Effector memory CD8-positive, alpha-beta T cell (primary cell): ENCODE measurements at places on chromosomes 1 and 21.
A peak's percentile ranks its signal among the peaks of the same experiment; 100 is the strongest.

GRCh38 chr21:19553919-19554615 lies 1150.5 kb upstream of the TMPRSS15 start:
- DNase-seq: no peak

DNA sequence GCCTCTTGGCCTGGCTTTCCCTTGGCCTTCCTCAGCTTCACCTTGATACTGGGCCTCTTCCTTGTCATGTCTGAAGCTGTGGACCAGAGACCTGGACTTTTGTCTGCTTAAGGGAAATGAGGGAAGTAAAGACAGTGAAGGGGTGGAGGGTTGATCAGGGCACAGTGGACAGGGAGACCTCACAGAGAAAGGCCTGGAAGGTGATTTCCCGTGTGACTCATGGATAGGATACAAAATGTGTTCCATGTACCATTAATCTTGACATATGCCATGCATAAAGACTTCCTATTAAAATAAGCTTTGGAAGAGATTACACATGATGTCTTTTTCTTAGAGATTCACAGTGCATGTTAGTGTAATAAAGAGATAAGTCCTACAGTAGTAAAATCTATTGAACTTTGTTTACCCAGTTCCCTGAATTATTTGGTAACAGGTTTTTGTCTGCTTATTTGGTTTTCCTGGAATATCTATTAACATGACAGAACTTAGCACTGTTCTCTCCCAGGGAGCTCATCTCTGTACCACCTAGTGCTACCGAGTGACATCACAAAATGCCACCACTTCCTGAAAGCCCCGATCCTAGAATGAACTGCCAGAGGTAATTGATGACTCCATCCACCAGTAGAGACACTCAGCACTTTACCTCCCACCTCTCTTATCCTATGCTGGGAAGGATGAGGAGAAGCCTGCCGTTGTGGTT lies 22.2 kb downstream of the UBE2T start:
- DNase-seq: no peak

- no peak for DNase-seq
Measured at GRCh38 chr1:197356723-197357533, 88.9 kb downstream of the CRB1 start.

DNA sequence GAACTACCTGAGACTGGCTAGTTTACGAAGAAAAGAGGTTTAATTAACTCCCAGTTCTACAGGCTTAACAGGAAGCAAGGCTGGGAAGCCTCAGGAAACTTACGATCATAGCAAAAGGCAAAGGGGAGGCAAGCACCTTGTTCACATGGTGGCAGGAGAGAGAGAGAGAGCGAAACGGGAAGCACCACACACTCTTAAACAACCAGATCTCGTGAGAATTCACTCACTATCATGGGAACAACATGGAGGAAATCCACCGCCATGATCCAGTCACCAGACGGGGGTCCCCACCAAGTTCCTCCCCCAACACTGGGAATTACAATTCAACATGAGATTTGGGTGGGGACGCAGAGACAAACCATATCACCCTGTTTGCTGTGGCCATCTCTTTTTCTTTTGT lies 11.8 kb downstream of the MT1HL1 start:
- DNase-seq: no peak

DNA sequence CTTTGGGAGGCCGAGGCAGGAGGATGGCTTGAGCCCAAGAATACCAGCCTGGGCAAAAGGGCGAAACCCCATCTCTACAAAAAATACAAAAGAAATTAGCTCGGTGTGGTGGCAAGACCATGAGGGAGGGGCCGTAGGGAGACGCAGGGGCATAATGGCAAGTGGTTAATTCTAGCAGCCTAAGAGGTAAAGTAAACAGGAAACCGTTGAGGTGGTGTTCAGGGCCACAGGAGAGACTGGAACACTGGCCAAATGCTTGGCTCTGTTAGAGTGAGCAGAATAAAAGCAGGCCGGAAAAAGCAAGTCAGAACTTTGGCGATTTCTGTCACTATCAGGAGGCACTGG lies 89.2 kb downstream of the RIPK4 start:
- no peak for DNase-seq

DNA sequence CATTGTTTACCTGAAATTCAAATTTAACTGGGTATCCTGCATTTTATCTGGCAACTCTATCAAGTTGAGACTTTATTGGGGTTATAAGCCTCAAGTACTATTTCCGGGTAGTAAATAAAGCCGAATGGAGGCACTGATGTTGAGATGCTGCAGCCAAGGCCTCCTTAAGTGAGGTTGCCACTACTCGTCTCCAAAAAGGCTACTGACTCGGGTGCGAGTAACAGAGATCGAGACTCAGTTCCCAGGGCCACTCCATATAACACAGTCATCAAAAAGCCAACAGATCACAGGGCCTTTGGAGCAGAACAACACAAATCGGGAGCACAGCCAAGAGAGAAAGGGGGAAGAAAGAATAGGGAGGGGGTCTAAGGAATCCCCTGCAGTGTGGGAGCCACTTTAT lies 524 bp downstream of the COPA start:
- DNase-seq: no peak

- DNase-seq: no peak
Measured at GRCh38 chr1:67952071-67952470, 98.4 kb downstream of the DIRAS3 start.

DNA sequence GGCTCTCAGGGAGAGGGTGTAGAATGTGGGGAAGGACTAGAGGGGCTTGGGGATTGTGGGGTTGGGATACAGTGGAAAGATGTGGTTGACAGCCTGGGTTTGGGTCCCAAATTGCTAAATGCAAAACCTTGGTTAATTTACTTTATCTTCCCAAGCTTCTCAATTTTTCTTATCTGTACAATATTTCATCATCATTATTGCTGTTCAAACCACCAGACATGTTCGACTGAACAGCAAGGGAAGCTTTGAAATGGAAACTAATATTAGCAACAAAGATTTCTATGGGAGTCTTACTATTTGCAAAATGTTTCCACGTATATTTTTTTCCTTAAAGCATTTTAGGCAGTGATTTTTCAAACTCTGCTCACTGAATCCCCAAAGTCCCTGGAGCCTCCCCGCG lies 67.0 kb upstream of the KAZN start:
- no peak for DNase-seq

GRCh38 chr1:77516106-77516505 lies 166.4 kb downstream of the ZZZ3 start:
- no peak for DNase-seq

DNA sequence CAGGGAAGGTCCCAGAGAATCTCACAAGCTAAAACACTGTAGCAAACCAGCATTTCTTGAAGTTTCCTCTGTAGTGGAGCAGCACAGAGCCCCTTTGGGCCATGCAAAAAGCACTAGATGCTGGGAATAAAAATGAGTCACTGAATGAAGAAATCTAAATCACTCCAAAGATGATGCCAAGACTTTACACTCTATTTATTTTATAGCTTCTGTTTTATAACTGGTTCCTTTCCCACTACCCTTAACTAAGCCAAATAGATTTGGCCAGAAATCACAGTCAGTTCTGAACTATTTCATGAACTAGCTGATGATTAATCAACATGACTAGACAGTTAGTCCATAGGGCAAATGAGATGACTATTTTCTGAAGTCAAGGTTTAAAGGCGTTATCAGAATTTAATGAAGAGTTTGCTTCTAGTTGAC lies 89.5 kb downstream of the SCMH1 start:
- DNase-seq: no peak

GRCh38 chr1:5713101-5714010 lies 278.9 kb downstream of the NPHP4 start:
- DNase-seq: no peak

GRCh38 chr1:1275836-1276235 lies 2.2 kb upstream of the UBE2J2 start:
- no peak for DNase-seq

GRCh38 chr21:17730782-17731181 lies 88.4 kb downstream of the C21orf91 start:
- no peak for DNase-seq

- DNase-seq: peak; percentile 76
Measured at GRCh38 chr1:204446413-204447111, 34.9 kb upstream of the PPP1R15B start.

GRCh38 chr1:245717611-245718010 lies 562.8 kb downstream of the KIF26B start:
- DNase-seq: no peak

DNA sequence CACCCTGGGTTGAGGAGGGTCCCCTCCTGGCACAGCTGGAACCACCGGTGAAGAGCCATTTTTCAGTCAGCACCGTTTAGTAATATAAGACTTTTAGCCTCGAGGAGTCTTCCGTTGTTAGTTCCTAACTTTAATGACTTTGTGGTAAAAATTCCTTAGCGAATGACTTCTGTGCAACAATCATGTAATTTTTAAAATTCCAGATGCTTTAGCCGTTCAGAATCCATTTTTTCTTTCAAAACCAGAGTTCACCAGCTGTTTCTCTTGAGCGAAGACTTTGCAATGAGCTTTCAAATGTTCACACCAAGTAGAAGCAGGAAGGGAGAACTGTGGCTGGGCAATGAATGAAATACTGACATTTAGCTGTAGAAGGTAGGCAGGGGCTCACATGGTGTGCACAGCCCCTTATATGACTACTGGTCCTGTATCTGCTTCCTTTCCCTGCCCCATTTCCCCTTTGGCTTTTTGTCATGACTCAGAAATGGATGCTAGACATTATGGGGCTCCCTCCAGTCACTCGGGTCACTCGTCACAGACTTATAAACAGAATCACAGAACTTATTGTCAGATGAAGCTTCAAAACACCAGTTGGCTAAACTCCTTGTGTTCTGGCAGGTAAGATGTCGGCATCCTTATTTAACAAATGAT lies 4.1 kb downstream of the DISC1 start:
- no peak for DNase-seq

DNA sequence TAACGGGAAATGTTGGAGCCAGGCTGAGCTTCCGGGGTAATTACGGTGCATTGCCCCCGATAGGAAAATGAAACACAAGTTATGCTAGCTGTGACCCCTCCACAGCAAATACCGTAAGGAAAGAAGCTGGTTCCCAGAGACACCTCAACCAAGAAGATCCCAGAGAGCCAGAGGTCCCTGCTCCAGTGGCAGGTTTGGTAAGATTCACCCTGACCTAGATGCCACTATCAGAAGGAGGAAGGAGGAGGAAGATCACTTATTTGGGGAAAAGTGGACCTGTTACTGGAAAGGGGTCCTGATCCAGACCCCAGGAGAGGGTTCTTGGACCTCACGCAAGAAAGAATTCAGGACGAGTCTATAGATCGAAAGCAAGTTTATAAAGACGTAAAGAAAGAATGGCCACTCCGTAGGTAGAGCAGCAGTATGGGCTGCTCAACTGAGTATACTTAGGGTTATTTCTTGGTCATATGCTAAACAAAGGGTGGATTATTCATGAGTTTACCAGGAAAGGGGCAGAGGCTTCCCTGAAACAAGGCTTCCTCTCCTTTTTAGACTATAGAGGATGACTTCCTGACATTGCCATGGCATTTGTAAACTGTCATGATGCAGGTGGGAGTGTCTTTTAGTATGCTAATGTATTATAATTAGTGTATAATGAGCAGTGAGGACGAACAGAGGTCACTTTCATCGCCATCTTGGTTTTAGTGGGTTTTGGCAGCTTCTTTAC lies 7.5 kb upstream of the CAPN9 start:
- DNase-seq: no peak

- no peak for DNase-seq
Measured at GRCh38 chr21:42381347-42381984, 14.4 kb downstream of the TMPRSS3 start.
